Sigmoid colon (tissue), 7 donors: ENCODE measurements at places on chromosomes 12 and 14. TPM values are rescaled to one million over a fixed set of nuclear protein-coding genes. Genes with fewer than 3 reads are reported as not detected.

DNA sequence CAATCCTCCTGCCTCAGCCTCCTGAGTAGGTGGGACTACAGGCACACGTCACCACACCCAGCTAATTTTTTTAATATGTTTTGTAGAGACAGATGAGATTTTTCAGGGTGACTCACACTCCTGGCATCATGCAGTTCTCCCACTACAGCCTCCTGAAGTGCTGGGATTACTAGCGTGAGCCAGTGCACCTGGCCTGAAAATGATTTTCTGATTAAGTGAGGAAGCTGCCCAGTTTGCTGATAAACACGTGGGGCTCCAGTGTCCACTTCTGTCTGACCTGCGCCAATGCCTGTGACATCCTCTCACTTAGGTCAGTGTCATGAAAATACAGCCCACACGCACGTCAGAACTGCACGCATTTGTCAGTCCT lies 37.0 kb upstream of the SFSWAP start:
- no peak overlapping the region for H3K4me3 ChIP-seq
- no peaks in the 10 kb centered on the region for H3K36me3 ChIP-seq
- H3K27ac ChIP-seq: no peak overlapping the region
- DNase-seq: no peak
- no peaks in the 10 kb centered on the region for H3K4me1 ChIP-seq
- no peaks in the 10 kb centered on the region for H3K27me3 ChIP-seq

SYT1 gene
- total RNA-seq: 11.8 TPM

- peaks cover 49% of the 10 kb centered on the region for H3K4me1 ChIP-seq
- H3K27me3 ChIP-seq: no peaks in the 10 kb centered on the region
- H3K36me3 ChIP-seq: no peaks in the 10 kb centered on the region
These were observed 27.8 kb upstream of the SLC38A2 start for GRCh38 chr12:46400406-46400805.

GRCh38 chr14:40229676-40230075 lies 797.4 kb upstream of the FBXO33 start:
- DNase-seq: no peak
- H3K27me3 ChIP-seq: no peaks in the 10 kb centered on the region
- no peaks in the 10 kb centered on the region for H3K36me3 ChIP-seq
- H3K27ac ChIP-seq: no peak overlapping the region
- no peaks in the 10 kb centered on the region for H3K4me1 ChIP-seq

NAV3 gene
- total RNA-seq: 9.3 TPM

GRCh38 chr14:58898655-58899316 lies 261.0 kb downstream of the DACT1 start:
- H3K27me3 ChIP-seq: no peaks in the 10 kb centered on the region
- no peaks in the 10 kb centered on the region for H3K36me3 ChIP-seq

HAL gene
- total RNA-seq: not detected

- H3K4me3 ChIP-seq: no peak overlapping the region
- peak overlapping the region; percentile 100 for H3K27ac ChIP-seq
- DNase-seq: no peak
- H3K27me3 ChIP-seq: no peaks in the 10 kb centered on the region
- no peaks in the 10 kb centered on the region for H3K36me3 ChIP-seq
These were observed 2.4 kb downstream of the NCOR2 start for GRCh38 chr12:124564971-124565491.

DNA sequence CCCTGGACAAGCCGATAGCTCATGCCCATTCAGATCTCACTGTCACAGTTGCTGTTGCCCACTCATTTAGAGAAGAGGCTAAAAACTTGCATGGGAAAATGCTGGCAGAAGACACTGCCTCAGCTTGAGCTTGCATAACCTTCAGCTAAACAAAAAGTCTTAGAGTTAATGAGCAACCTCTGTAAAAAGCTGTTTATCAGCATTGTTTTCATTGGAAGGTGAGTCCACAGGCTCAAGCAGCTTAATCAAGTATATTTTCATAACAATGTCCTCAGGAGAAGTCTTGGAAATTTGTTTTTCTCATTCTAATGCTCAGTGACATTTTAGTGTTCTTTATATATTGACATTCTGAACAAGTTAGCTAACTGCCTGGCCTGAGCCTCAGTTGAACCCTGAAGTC lies 872.9 kb downstream of the TMTC2 start:
- H3K36me3 ChIP-seq: no peaks in the 10 kb centered on the region
- H3K27ac ChIP-seq: no peak overlapping the region
- no peaks in the 10 kb centered on the region for H3K27me3 ChIP-seq
- no peak for DNase-seq
- peaks cover 17% of the 10 kb centered on the region for H3K4me1 ChIP-seq

GRCh38 chr12:121005346-121005815 lies 10.9 kb downstream of the C12orf43 start:
- H3K4me1 ChIP-seq: no peaks in the 10 kb centered on the region
- H3K4me3 ChIP-seq: no peak overlapping the region
- DNase-seq: no peak

GRCh38 chr14:55873169-55873568 lies 245.0 kb upstream of the PELI2 start:
- H3K4me3 ChIP-seq: no peak overlapping the region
- DNase-seq: no peak
- no peaks in the 10 kb centered on the region for H3K36me3 ChIP-seq
- H3K27me3 ChIP-seq: no peaks in the 10 kb centered on the region
- H3K27ac ChIP-seq: no peak overlapping the region

DNA sequence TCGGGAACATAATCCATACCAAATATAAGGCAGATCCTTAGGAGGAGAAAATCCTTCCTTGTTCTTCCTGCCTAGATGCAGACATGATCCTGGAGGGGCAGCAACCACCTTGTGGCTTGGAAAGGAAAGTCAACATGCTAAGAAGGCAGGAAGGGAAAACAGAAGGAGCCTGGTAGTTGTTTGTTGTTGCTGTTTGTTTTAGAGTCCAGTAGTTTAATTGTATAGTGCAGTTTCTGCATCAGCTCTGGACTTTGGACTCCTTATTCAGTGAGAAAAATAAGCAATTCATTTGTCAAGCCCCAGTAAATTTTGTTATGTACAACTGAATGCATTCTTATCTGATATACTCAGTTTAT lies 45.7 kb upstream of the APPL2 start:
- H3K36me3 ChIP-seq: no peaks in the 10 kb centered on the region
- H3K4me3 ChIP-seq: no peak overlapping the region
- no peaks in the 10 kb centered on the region for H3K4me1 ChIP-seq
- DNase-seq: no peak
- H3K27ac ChIP-seq: no peak overlapping the region
- H3K27me3 ChIP-seq: no peaks in the 10 kb centered on the region

FAM222A gene
- total RNA-seq: 2.2 TPM

GRCh38 chr14:63952933-63953437 lies 100.2 kb downstream of the SYNE2 start:
- H3K27me3 ChIP-seq: no peaks in the 10 kb centered on the region
- DNase-seq: no peak
- no peak overlapping the region for H3K4me3 ChIP-seq

GRCh38 chr12:130796985-130797686 lies 41.9 kb downstream of the STX2 start:
- no peaks in the 10 kb centered on the region for H3K4me1 ChIP-seq
- no peak overlapping the region for H3K4me3 ChIP-seq
- no peak overlapping the region for H3K27ac ChIP-seq
- no peak for DNase-seq

TNFAIP2 gene
- total RNA-seq: 59.1 TPM

DNA sequence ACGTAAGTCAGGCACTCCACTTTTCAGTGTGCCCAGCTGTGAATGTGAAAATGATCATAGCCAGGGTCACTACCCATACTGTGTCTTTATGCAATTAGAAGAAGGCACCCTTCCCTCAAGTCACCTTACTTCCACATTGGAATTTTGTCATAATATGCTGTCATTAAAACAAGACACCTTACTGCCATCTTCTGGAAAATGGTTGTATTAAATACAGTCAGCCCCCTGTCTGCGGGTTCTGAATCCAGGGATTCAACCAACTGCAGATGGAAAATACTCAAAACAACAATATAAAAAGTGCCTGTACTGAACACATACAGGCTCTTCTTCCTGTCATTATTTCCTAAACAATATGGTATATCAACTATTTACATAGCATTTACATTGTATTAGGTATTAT lies 70.2 kb upstream of the TBX5 start:
- no peak for DNase-seq
- H3K36me3 ChIP-seq: no peaks in the 10 kb centered on the region
- H3K27me3 ChIP-seq: peaks cover 17% of the 10 kb centered on the region
- no peak overlapping the region for H3K27ac ChIP-seq

CNTN1 gene
- 7.6 TPM for total RNA-seq

DNA sequence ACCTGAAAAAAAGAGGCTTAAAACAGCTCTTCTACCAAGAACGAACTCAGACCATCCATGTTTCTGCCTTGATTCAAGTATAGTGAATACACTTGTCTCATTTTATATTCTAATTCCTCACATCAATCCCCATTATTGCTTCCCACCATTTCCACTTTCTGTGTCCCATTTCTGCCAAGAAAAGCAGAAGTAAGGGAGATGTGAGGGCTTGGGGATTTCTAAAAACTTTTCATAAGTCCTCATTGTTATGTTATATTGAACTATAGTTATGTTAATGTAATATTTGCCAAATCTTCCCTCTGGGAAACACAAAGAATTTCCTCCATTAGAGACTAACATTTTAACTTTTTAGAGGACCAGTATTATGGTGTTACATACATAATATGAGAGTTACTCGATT lies 48.2 kb upstream of the PSMA6 start:
- DNase-seq: no peak
- no peaks in the 10 kb centered on the region for H3K27me3 ChIP-seq
- H3K36me3 ChIP-seq: no peaks in the 10 kb centered on the region
- H3K4me1 ChIP-seq: peaks cover 9% of the 10 kb centered on the region
- no peak overlapping the region for H3K27ac ChIP-seq

TTC9 gene
- 0.71 TPM for total RNA-seq

- no peaks in the 10 kb centered on the region for H3K27me3 ChIP-seq
- H3K4me3 ChIP-seq: no peak overlapping the region
- DNase-seq: no peak
- H3K27ac ChIP-seq: no peak overlapping the region
These were observed 15.5 kb downstream of the GPR68 start for GRCh38 chr14:91229005-91229382.
